Glutamatergic neuron (in vitro differentiated cells): ENCODE measurements at places on chromosomes 11 and 22.

DNA sequence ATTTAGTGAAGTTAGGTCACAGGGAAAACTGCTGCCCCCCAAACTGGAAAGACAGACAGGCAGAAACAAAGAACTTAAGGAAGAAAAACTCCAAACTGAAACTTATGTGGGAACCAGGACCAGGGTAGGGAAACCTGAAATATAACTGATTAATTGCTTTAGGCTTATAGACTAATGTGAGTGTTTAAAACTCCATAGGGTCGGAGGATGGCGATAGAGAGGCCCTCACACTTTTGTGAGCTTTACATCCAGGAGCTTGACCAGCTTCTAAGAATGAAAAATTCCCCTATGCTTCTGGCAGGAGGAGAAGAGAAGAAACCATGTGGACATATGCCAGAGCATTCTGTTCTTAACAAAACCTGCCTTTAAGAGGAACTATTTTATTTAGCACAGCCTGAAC is 598.6 kb downstream of the NELL1 start:
- DNase-seq = no peak

DNA sequence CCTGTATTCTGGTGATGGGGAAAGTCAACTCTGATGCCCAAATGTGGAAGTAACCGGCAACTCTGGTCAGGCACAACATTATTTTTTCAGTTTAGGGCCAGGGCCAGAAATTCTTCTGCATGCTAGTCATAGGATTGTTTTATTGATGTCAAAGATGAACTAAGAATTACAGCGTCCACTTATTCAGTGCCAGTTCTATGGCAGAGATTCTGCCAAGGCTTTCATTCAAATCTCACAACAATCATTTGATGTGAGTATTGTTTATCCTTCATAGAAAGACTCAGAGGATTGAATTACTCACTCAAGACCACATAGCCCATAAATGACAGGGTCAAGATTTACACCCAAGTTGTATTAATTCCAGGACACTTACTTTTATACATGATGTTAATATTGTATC is 87.7 kb downstream of the TMPRSS5 start:
- no peak for DNase-seq

DNA sequence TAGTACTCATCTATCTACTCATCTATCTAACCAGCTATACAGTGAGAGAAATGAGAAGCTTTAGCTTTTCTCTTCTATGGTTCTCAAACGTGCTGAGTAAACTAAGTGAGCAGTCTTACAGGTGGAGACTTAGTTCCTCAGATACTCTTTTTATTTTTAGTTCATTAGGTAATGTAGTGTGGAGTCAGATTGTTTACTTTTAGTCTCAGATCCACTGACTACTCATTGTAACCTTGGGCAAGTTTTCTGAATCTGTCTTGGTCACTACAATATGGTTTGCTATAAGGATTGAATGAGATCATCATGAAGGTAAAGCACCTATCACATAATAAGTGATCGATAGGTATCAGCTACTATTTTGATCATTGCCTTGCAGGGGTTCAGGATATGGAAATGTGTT is 160.1 kb downstream of the RAB38 start:
- DNase-seq = no peak

DNA sequence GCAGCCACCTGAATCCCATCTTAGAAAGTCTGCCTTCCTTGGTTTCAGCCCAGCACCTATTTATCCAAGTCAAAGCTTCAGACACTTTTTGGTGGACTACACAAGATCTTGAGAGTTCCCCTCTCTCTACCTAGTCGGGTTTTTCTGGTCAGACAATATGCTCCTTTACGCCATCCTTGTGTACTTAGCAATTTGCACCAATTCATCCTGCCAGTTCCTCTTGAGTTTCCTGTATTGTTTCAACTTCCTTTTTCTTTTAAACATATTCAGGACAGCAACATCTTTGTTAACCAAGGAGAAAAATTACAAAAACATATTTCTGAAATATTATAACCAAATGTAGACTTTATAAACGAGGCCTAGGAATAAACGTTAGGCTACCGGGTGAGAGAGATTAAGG is 368.2 kb upstream of the CADM1 start:
- DNase-seq = no peak

DNA sequence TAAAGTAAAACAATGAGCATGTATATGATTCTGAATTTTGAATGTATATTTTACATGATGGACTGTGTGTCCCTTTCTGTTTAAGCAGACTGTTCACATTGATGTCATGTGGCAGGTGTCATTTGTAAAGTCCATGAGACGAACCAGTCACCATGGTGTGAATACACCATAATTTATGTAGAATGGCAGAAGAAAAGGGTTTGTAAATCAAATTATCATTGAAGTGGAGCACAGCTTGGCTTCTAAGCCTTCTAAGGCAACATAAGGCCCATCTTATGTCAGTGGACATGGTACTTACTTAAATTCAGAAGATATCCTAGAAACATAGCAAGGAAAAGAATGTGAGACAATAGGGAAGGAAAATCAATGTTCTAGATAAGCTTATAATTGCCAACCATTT is 4.4 kb downstream of the MAP6 start:
- DNase-seq = no peak
